Esophagus squamous epithelium (tissue), 5 donors: ENCODE measurements at places on chromosomes 16 and 17.

DNA sequence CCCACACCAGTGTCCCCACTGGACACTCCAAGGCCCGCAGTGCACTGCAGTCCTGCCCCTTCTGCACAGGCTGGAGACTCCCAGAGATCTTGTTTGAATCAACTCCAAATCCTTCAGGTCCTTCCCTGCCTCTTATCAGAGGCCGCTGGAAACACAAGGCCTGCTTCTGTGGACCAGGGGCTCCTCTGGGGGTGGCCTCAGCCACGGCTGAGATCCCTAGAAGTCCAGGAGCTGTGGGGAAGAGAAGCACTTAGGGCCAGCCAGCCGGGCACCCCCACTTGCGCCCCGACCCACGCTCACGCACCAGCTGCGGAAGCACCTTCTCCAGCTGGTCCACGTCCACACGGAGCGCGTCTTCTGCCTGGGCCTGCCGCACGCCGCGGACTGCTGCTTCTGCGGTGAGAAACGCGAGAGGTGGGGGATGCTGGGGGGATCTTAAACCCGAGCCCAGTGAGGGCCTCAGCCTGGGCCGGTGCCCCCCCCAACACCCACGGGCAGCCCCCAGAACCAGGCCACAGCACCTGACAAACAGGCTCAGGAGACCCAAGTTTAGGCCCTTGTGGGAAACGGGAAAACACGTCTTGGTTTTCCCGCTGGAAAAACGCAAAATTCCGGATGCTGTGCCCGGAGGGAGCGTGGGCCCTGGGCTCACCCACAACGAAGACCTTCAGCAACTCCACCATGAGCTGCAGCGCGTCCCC is 3.5 kb downstream of the CENPX start:
- DNase-seq = no peak
- H3K4me1 ChIP-seq = peaks cover 32% of the 10 kb centered on the region
- H3K27me3 ChIP-seq = no peaks in the 10 kb centered on the region
- H3K4me3 ChIP-seq = no peak overlapping the region

GRCh38 chr16:998211-998610 is 16.6 kb downstream of the SOX8 start:
- H3K4me1 ChIP-seq = peaks cover 27% of the 10 kb centered on the region
- no peak overlapping the region for H3K4me3 ChIP-seq
- no peaks in the 10 kb centered on the region for H3K27me3 ChIP-seq
- H3K36me3 ChIP-seq = no peaks in the 10 kb centered on the region

GRCh38 chr17:82172486-82173160 is 40.0 kb downstream of the CCDC57 start:
- H3K27ac ChIP-seq = no peak overlapping the region
- H3K36me3 ChIP-seq = peaks cover 4% of the 10 kb centered on the region
- H3K4me3 ChIP-seq = no peak overlapping the region
- H3K27me3 ChIP-seq = no peaks in the 10 kb centered on the region
- H3K4me1 ChIP-seq = peaks cover 3% of the 10 kb centered on the region

DNA sequence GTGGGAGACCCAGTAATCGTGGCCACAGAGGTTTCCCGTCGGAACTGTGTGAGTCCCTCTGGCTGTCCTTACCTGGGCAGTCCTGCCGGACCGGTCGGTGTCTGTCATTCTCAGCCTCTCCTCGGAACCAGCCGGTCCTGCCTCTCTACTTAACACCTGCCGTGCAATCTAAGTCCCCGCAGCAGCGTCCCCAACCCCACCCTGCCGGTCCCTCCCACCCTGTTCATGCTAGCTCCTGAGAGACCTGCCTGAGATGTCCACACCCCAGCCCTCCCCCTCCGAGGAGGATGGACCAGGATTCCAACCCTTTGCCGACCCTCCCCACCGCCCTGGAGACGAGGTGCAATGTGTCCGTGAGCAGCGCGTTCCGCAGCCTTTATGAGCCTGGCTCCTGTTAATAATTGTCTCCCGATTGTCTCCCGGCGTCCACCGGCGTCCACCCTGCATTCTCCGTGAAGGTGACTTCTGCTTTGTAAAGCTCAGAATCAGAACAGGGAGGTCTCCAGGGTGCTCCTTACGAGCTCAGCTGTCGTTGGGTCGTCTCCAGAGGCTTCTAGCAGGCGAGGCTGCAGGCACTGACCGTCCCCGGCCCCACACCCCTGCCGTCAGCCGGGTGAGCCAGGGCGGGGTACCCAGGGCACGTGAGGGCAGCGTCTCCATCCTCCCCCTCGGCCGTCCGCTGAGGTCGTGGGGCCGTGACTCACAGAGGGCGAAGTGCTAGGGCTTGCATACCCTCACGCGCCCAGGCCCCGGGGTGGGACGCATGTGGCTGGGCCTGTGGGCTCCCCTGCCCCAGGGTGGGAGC is 10.1 kb downstream of the METRNL start:
- H3K36me3 ChIP-seq = peaks cover 14% of the 10 kb centered on the region
- H3K4me1 ChIP-seq = peaks cover 34% of the 10 kb centered on the region
- H3K27ac ChIP-seq = peak overlapping the region; percentile 78
- peaks cover 3% of the 10 kb centered on the region for H3K27me3 ChIP-seq
- H3K4me3 ChIP-seq = peak overlapping the region; percentile 0
